ENCODE measurements at places on chromosomes 5 and 9.

DNA sequence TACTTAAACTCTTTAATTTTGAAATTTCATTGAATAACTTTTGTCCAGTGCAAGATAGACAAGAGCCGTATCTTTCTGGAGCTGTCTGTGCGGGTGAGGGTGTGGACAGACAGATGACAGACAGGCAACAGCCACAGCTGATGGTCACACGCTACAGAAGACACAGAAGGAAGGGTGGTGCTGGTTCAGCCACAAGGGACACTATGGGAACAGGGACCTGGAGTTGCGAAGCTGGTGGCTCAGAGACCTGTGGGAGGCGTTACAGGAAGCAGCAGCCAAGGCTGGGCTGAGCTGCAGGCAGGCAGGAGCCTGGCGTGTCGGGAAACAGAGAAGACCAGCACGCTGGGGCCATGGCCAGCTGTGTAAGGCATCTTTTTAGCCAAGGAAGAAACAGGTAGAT lies 104.4 kb downstream of the WNK2 start:
- no peak for DNase-seq

DNA sequence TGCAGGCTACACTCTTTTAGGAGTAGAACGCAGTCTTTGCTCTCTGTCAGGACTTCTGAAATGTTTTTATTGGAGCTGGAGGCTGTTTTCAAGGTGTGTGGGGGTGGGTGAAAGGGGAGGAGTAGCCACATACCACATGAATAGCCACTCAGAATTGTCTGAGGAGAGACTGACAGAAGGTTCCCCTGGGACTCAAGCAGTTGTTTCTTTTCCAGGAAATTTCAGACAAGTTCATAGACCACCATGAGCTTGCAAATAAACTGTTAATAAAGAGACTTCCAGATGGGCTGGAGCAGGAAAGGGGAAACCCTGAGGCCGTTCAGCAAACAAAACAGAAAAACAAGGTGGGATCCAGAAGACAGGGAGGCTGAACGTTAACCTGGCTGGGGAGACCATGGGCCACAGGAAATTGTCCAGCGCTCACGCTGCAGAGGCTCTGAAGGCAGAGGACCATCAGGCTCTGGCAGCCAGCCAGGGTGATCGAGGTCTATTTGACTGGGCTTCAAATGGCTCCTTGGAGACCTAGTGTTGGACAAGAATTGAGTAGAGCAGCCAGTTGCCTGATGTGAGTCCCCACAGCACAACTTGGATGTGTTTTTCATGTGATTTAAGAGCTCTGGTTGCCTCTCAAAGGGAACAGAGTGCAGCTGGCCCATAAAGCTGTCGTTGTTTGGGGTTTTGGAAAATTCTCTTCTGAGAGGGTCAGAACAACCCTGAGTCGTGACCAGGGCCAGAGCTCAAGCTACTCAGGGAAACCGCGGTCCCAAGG lies 159.2 kb upstream of the RAI14 start:
- peak; percentile 92 for DNase-seq

DNA sequence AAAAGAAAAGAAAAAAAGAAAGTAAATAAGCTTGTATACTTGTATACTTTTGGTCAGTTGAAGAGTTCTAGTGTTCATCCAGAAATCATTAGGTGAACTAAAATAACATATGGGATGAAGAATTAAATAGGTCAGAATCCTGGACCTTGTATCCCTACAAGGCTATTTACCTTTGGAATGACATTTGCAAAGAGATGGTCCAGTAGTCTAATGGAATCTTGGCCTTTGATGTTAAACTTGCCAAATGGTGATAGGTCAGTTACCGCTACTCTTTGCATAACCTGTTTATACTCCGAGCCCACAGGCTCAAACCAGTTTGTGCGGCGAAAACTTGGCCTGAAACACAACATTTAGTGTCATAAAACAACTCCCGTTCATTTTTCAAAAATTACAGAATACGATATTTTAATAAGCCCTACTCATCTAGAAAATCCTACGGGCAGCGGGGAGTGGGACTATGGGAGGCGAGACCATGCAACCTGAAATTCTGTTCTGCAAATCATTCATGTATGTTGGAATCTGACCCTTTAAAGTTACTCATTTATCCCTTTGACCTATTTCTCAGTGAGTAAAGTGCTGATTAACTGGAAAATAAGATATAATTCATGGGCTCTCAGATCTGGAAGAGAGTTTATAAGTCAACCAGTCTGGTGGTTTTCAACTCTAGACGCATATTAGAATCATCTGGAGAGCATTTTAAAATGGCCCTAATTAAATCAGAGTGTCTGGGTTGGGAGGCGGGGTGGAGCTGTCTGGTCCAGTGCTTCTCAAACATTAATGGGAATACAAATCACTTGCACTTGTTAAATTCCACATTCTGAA lies 38.6 kb downstream of the DMGDH start:
- DNase-seq = no peak

DNA sequence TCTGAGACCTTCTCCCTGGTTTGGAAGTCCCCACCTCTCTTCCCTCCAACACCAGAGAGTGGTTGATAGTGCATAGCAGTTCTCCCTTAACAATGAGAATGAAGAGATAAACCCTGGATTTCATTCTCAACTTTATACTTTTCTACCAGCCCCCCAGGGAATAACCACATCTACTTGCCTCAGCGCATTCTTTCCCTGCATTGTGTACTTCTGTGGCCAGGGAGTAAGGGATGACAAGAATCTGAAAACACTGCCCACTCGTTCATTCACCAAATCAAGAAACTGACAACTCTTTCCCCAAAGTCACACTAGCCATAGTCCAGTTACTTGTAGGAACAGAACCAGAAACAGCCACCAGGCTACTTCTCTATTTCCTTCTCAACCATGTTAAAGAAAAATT lies 46.0 kb upstream of the SPIN1 start:
- DNase-seq = no peak

DNA sequence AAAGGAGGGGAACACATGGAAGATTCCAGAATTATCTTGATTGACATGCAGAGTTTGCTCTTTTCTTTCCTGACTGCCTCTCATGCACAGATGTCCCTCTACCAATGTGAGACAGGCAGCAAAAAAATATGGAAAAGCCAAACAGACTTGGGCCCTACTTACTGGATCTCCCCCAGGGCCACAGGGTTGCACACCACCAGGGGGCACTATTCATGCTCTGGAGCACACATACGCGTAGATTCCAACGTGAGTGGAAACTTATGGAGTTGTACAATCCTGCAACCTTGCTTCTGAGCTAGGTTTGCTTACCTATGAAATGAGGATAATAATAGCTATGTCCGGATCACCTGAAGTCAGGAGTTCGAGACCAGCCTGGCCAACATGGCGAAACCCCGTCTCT lies 319.5 kb downstream of the ARHGEF28 start:
- no peak for DNase-seq

GRCh38 chr5:51104556-51104955 lies 278.7 kb upstream of the ISL1 start:
- no peak for DNase-seq

GRCh38 chr5:79963261-79964061 lies 27.6 kb downstream of the MTX3 start:
- DNase-seq = no peak

GRCh38 chr5:26869781-26870180 lies 168.6 kb downstream of the CDH9 start:
- no peak for DNase-seq

DNA sequence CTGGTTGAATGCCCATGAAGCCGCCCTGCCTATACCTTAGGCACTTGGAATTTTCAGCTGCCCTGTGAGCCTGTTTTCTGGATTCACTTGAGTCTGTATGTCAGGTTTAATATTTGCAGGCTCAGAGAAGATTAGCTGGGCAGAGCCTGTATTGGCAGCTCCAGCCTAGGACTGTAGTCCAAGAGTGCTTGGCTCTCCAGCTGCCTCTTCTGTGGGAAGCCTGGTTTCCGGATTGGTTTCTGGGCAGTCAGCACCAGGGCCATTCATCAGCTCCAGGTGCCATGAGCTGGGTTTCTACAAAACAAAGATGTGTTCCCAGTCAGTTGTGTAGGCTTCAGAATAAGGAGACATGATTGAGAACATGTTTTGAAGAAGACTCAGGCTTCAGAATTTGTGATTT lies 90.1 kb downstream of the ARHGAP26 start:
- no peak for DNase-seq

DNA sequence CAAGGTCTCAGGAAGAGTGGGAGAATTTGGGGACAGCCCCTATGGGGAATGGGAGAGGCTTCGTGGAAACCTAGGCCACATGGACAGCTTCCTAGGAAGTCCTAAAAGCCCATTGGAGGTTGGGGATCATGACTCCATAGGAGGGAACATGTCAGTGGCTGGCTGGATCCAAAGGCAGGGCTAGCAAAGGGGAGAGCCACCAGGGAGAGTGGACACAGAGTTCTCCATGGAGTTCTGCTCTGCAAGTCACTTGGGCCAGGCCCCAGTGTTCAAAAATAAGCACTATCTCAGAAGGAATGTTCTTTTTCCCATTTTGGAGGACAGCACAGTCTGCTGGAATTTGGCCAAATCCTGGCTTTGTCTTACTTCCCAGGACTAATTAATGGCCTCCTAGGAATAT lies 140.6 kb upstream of the RAD23B start:
- DNase-seq = no peak

GRCh38 chr9:82604947-82605656 lies 457.8 kb downstream of the RASEF start:
- no peak for DNase-seq

- DNase-seq = no peak
Observed at GRCh38 chr5:121725450-121725849, 126.2 kb upstream of the FTMT start.

GRCh38 chr9:125486576-125486975 lies 220.4 kb downstream of the MAPKAP1 start:
- no peak for DNase-seq

DNA sequence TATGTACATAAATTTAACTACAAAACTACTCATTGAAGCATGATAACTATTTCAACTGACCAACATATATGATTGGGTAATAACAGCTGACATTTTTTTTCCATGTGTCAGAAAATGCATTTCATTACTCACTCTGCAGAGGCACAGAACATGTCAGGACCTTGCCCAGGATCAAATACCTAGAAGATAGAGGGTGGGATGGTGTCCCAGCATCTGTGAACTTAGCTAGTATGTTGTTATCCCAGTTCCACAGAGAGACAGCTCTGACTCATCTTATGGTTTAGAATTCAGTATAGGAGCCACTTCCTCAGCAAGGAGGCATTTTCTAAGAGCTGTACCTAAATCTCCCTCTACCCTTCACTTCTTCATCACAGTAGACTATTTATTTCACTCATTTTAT lies 1198.6 kb upstream of the ACO1 start:
- no peak for DNase-seq

DNA sequence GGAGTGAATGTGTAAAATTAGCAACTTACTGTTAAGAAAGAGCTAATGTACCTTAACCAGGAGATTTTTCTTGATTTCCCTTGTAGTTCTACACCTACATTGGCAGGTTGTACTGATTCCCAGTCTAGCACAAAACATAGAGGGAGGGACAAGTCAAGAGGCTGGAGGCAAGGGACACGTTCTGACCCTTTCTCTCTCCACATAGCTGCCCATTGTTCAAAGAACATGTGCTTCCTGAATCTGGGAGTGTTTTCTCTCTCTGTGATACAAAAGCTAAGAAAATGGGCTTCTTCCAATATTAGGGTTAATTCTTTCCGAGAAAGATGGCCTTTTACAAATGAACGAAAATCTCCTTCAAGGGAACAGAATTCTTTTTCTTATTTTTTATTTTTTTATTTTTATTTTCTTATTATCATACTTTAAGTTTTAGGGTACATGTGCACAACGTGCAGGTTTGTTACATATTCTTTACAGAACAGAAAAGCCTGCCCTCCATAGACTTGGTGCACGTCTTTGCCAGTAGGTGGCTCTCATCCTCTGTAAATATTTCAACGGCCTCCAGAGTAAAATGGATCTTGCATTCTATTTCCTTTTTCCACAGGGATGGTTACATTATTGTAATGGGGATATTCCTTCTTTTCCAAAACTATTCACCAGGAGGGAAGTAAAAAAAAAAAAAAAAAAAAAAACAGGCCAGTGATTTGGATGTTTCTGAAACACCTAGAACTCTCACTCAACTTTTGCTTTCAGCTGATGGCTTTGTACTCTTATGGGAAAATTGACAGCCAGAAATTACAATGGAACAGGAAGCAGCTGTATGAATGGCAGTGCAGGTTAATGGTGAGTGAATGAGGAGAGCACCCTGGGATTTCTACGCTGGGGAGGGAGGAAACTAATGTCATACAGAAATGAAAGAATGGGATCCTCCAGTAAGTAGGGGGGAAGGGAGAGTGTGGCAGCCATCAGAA lies 13.1 kb upstream of the IFNA5 start:
- peak; percentile 37 for DNase-seq

- peak; percentile 85 for DNase-seq
Observed at GRCh38 chr5:122400938-122401337, 88.9 kb downstream of the SNCAIP start.

- DNase-seq = no peak
Observed at GRCh38 chr5:158529454-158529853, 570.3 kb downstream of the EBF1 start.

- no peak for DNase-seq
Observed at GRCh38 chr5:77852514-77853352, 76.6 kb upstream of the TBCA start.

- DNase-seq = peak; percentile 40
Observed at GRCh38 chr5:20307391-20307790, 319.4 kb upstream of the CDH18 start.

- DNase-seq = no peak
Observed at GRCh38 chr9:110880189-110880588, 158.1 kb downstream of the LPAR1 start.

GRCh38 chr5:157162919-157163510 lies 3.0 kb downstream of the GARIN3 start:
- no peak for DNase-seq

GRCh38 chr5:61632064-61632463 lies 300.0 kb downstream of the ZSWIM6 start:
- DNase-seq = no peak

DNA sequence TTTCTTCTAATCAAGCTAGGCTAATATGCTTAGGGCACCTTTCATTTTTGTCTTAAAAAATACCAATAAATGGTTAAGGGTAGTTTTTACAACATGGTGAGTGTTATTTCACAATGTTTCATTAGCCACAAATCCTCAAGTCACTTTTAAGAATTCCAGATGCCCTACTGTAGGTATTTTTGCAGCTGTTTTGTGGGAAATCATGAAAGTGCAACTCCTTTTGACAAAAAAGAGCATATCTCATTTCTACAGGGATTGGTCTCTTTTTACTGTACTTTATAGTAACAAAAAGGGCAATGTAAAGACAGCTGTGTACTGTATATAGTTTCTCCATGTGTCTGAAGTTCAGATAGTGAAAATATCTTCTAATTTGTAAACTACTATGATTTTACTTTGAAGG lies 28.3 kb upstream of the GAS1 start:
- DNase-seq = no peak
